ENCODE measurements at places on chromosomes 4 and X.

- DNase-seq: no peak
Measured at GRCh38 chr4:38785041-38785790, 2.4 kb upstream of the TLR10 start.

DNA sequence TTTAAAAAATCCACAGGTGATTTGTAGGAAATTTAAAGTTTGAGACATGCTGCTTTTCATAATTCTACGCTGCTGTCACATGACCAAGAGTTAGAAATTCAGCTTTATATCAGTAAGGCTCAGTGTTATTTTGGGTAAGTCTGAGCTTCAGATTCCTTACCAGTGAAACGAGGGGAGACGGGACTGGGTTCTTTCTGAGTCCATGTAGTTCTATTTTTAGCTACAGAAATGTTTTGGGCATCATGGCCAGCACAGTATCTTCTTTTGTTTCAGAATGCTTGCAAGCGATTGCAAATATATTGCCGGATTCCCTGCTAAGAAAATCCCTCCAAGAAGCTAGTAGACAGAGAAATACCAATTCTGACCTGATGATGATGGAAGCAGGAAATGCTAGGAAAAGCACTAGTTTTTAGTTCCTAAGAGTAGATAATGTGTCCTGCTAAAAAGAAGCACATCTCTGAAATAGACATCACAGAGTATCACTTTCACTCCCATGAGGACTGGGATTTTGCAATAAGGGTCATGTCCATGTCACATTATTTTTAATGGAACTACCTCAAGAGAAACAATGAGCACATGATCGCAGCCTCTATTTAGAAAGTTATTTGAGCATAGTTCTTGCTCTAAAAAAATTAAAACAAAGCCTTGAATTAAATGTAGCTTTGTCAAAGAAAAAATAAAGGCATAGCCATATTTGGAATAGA lies 10.9 kb downstream of the ATP1B4 start:
- DNase-seq: no peak

DNA sequence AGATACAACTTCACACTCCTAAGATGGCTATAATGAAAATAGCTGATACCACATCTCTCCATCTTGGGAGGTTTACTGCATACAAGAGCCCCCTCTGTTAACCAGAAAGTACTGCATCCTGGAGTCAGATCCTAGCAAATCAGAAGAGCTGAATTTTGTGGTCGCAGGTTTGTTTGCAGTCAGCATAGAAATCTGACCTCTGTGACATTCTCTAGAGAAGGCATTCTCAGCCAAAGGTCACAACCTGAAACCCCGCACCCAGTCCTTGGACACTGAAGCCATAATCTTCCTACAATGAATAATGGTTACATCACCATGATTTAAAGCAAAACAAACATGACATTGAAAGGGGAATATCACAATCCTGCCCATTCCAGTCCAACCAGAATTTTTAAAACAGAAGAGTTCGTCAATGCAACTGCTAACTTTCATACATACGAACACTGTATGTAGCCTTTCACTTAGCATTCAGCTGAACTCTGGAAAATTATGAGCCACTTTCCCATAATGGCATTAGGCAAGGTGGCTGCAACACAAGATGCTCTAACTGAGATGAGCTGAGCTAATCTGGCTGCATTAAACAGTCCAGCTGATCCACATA lies 17.6 kb downstream of the HS6ST2 start:
- no peak for DNase-seq

- no peak for DNase-seq
Measured at GRCh38 chr4:9987749-9988362, 33.4 kb downstream of the SLC2A9 start.

GRCh38 chr4:152390216-152390615 lies 145.7 kb downstream of the FBXW7 start:
- no peak for DNase-seq

GRCh38 chr4:6688879-6689505 lies 4.7 kb upstream of the S100P start:
- no peak for DNase-seq

DNA sequence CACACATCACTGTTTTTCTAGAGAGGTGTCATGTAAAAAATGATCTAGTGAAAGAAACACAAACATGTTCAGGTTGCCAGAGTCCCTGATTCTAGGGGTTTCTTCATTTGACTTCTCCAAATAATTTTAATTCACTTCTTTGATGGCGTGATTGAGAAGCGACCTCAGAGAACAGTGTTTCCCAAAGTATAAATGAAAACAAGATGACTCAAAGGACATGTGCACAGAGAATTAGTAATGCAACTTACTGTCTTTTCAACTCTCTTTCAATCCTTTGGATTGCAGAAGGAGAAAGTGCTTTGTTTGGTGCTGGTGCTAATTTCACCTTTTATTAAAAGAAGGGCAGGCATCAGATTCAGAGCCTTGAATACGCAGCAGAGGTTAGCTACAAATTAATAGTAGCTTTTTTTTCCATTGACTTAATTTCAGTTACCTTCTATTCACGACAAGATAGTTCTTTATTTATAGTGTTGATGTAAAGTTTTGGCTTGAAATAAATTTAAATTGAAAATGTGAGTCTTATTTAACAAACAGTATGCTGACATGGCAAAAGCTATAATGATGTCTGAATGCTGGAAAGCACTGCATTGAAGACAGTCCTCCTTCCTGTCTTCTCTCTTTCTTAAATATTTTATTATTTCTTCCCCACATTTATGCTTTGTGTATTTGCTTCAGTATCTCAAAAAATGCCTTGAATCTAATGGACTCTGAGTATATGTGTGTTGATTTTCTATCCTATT lies 85.1 kb downstream of the SLC10A7 start:
- DNase-seq: no peak

DNA sequence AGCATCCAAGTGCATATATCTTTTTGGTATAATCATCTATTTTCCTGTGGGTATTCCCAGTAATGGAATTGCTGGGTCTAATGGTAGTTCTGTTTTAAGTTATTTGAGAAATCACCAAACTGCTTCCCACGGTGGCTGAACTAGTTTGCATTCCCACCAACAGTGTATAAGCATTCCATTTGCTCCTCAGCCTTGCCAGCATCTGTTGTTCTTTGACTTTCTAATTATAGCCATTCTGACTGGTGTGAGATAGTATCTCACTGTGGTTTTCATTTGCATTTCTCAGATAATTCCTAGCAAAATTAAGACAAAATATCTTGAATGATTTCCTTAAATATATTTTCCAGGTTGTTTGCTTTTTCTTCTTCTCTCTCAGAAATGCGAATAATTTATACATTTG lies 341.1 kb downstream of the GBA3 start:
- no peak for DNase-seq

GRCh38 chr4:116122124-116122523 lies 963.3 kb downstream of the TRAM1L1 start:
- no peak for DNase-seq

DNA sequence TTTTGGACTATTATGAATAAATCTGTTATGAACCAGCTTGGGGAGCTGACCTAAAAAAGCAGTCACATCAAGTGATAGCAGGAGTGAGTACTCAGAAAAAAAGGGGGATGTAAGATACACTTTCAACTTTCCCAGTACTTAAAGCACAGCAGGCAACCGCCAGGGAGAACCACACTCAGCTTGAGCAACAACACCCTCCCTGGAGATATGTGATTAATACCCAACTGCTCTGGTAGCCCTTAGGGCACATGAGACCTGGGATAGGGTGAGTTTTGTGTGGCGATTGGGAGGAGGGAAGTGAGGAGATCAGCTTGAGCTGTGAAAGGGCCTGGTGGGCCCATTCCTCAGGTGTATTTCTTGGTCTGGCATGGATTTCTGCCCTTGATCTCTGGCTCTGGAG lies 220.3 kb upstream of the SFRP2 start:
- no peak for DNase-seq

- no peak for DNase-seq
Measured at GRCh38 chr4:23759066-23759465, 130.8 kb downstream of the PPARGC1A start.

DNA sequence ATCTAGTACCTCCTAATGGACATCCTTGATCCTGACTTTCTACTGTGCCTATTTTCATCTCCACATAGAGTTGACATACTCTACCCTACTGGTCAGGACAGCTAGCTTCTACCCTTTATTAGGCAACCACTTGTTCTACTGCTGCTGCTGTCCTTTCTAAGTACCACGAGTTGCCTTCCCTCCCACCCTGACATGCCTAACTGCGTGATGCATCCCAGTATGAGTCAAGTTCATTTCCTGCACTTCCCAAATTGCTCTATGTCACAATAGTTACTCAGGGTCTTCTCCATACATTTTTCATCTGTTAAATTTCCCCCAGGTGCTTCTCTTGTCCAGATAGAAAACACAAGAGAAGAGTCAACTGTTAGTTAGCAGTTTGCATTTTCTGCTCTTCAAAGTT lies 133.4 kb downstream of the TBC1D19 start:
- no peak for DNase-seq

- DNase-seq: no peak
Measured at GRCh38 chrX:110310896-110311295, 7.0 kb downstream of the AMMECR1 start.

DNA sequence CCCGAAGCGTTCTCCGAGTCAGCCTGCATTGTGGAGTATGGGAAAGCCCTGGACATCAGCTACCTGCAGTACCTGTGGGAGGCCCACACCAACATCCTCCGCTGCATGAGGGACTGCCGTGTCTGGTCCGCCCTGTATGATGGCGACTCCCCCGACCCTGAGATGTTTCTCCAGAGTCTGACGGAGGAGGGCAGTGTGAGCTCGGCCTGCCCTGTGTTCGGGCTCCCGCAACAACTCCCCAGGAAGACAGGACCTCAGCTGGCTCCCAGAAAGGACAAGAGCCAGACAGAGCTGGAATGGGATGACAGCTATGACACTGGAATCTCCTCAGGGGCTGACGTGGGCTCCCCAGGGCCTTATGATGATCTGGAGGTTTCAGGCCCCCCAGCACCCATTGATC lies 111.3 kb downstream of the GATB start:
- no peak for DNase-seq

GRCh38 chr4:111492496-111492895 lies 652.8 kb upstream of the FAM241A start:
- no peak for DNase-seq

DNA sequence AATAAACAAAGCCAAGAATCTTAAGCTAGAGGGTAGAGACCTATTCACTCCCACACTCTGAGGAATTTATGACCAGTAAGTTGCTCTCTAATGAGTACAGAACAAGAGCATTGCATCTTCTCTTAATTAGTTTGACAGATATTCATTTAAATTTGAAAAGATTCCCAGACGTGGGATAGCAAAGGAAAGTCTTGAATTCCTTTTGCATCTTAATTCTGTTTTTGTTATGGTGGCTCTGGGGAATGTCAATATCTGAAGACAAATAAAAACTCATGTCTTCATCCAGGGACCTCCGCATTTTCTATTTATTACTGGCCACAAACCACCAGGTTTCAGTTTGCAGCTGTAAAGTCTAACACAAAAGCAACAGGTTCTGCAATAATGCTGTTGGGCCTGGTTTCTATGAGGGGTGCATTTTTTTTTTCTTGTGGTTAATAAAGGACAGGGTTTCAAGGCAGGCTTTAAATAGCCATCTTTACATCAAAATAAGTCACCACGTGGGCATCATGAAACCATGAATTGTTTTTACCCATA lies 172.3 kb downstream of the SHROOM3 start:
- no peak for DNase-seq

DNA sequence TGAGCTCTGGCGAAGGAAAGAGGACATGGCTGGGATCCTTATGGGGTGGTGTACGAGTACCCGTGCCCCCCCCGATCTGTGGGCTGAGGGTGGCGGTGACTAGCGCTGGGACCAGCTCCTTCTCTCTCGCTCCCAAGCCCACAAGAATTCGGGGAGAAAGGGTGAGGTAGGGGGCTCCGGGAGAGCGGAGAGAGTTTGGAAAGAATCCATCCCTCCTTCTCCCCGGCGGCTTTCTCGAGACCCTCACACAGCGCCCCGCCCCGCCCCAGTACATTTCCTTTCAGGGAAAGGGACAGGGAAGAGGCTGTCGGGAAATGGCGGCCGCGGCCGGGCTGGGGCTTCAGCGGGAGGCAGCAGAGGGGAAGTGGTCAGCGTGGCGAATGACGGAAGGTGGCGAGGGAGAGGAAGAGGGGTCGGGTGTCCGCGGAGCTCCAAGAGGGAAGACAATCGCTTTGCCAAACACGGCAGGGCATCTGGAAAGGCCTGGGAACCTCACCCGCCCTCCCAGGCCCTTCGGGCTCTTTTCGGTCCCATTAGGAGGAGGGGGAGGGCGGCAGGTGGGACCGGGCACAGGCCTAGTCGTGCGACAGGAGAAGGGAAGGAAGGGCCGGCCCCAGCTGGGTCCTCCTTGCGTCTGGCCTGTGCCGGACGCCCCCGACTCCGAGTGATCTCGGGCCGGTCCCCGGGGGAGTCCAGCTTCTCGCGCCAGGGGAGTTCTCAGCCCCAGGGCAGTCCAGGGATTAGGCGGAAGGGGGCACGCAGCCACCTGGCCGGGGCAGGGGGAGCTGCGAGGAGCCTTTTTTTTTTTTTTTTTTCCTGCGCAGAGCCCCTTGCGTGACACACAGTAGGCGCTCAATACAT lies 10.2 kb downstream of the HNRNPH2 start:
- DNase-seq: no peak

GRCh38 chr4:89184407-89184806 lies 73.1 kb downstream of the TIGD2 start:
- no peak for DNase-seq

DNA sequence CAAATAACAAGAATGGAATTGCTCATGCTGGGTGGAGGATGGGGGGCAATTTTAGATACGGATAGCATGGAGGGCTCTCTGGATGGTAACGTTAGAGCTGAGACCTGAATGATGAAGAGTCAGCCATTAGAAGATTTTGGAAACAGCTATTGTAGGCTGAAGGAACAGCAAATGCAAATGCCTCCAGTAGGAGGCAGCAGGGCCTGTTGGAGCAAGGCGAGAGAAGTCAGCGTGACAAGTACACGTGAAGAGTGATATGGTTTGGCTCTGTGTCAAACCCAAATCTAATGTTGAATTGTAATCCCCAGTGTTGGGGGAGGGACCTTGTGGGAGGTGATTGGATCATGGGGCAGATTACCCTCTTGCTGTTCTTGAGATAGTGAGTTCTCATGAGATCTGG lies 59.3 kb upstream of the SOD3 start:
- DNase-seq: no peak

- no peak for DNase-seq
Measured at GRCh38 chr4:112677519-112678091, 40.7 kb downstream of the LARP7 start.

DNA sequence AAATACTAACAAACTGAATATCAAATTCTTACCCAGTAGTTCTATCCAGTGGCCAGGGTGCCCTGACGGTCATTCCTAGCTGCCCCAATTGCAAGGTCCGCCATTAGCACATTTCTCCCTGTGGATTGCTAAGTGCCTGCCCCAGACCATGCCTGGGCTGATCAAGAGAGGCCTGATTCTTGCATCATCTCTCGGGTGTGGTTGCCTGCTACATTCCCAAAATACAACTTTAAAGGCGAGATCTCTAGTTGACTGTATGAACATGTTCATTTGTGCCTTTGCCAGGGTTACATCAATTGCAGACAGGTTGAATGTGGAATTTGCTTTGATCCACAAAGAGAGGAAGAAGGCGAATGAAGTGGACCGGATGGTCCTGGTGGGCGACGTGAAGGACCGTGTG lies 28.0 kb downstream of the PRPS2 start:
- peak; percentile 5 for DNase-seq

Measured in NCI-H460 (cell line).